ENCODE measurements at places on chromosomes 1 and 21.

DNA sequence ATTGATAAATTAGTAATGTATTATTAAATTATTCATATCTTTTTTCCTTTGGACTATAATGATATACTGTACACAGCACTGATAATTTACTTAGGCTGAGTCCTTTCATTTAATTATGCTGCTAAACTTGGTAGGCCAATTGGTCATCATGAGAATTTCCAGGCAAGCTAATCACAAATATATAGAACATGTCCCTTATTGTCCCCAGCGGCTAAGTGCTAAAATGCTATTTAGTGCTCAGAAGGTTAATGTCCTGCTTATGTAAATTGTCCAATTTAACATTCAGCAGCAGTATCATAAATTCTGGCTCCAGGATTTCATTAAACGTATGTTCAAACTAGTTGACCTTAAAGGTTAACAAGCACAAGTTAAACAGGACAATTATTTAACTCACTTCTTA lies 30.0 kb upstream of the RRP15 start:
- no peak for DNase-seq

DNA sequence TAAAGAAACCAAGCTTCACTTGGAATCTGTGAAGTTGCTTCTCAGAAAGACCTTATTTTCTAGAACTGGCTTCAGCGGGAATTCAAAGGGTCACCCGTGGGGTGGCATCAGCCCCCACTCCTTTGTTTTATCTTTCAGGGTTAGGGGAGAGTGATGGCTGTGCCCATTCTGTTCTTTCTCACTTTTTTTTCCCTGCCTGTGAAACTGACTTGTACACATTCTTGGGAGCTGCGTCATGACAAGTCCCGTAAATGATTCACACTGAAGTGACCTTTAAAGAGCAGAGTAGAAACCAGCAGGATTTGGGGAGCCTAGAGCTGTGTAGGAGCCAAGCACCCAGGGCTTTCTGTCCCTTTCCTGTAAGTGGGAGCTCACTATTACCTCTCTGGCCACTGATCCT lies 43.8 kb downstream of the SLC44A3 start:
- DNase-seq, result no peak

GRCh38 chr1:19825298-19825697 lies 10.2 kb upstream of the RNF186 start:
- DNase-seq, result no peak

DNA sequence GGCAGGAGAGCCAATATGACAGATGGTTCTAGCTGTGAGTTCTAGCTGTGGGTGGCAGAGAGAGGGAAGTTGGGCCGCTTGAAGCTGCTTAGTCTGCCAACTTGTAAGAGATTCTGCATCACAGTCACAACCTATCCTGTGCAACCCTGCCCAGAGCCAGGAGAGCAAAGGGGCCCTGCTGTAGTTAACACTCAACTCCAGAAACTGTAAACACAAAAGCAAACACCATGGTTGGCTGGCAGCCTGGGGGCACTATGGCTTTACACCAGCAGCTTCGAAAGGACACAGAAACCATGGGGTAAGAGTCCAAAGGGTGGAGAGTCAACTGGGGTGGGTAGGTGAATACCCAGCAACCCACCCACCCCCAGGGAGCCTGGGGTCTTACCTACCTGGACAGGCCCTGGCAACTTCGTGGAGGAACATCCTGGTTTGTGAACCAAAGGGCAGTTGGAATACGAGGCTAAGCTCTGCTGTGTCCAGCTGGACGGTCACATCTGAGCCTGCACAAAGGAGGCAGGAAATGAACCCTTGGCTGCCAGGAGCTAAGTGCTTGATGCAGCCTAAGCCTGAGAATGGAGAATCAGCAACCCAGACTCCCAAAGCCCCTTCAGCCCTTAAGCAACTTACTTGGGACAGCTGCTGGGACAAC lies 6.4 kb downstream of the INPP5B start:
- no peak for DNase-seq
